ENCODE measurements at places on chromosomes 2 and 18. TPM values are rescaled to one million over a fixed set of nuclear protein-coding genes. Genes with fewer than 3 reads are reported as not detected.

The ALPG gene
- not detected for total RNA-seq

The DNAJC5G gene
- total RNA-seq, result 0.16 TPM

The ASTL gene
- not detected for total RNA-seq

The HDLBP gene
- total RNA-seq, result 522 TPM

The OXER1 gene
- not detected for total RNA-seq

The LCT gene
- not detected for total RNA-seq

The RRM2 gene
- 38.2 TPM for total RNA-seq

The PIEZO2 gene
- 270 TPM for total RNA-seq

The TUBA3E gene
- total RNA-seq, result not detected

The CDH2 gene
- 4.7 TPM for total RNA-seq

The KIAA2012 gene
- not detected for total RNA-seq

The SPR gene
- 32.9 TPM for total RNA-seq

The TET3 gene
- total RNA-seq, result 2.6 TPM

The CPO gene
- total RNA-seq, result 0.19 TPM

The SOX11 gene
- under 0.01 TPM for total RNA-seq

The STARD6 gene
- not detected for total RNA-seq

The KATNAL2 gene
- total RNA-seq, result 0.76 TPM

The ZNF396 gene
- total RNA-seq, result 0.65 TPM

The GREB1 gene
- total RNA-seq, result not detected

The POTEI gene
- 0.16 TPM for total RNA-seq

The C2orf80 gene
- not detected for total RNA-seq

The ASPRV1 gene
- 0.16 TPM for total RNA-seq

The TUBA4B gene
- not detected for total RNA-seq

The GPR75 gene
- 3.5 TPM for total RNA-seq

The EMX1 gene
- not detected for total RNA-seq

The CROCC2 gene
- total RNA-seq, result not detected

The NTSR2 gene
- total RNA-seq, result not detected

The GPR45 gene
- not detected for total RNA-seq

The UBXN4 gene
- 43.2 TPM for total RNA-seq

The CHRNA1 gene
- 0.16 TPM for total RNA-seq

The TSPYL6 gene
- not detected for total RNA-seq

The CYP27C1 gene
- total RNA-seq, result not detected

The CXCR1 gene
- not detected for total RNA-seq

The GBX2 gene
- 1.6 TPM for total RNA-seq

The EFHD1 gene
- total RNA-seq, result 0.16 TPM

The PUM2 gene
- 27.5 TPM for total RNA-seq

The GPR39 gene
- total RNA-seq, result 0.31 TPM
